ENCODE measurements at places on chromosomes 5 and 9.

GRCh38 chr9:129291041-129291501 lies 113.0 kb upstream of the IER5L start:
- DNase-seq = no peak

- no peak for DNase-seq
Measured at GRCh38 chr5:75536694-75537360, 25.1 kb downstream of the POLK start.

DNA sequence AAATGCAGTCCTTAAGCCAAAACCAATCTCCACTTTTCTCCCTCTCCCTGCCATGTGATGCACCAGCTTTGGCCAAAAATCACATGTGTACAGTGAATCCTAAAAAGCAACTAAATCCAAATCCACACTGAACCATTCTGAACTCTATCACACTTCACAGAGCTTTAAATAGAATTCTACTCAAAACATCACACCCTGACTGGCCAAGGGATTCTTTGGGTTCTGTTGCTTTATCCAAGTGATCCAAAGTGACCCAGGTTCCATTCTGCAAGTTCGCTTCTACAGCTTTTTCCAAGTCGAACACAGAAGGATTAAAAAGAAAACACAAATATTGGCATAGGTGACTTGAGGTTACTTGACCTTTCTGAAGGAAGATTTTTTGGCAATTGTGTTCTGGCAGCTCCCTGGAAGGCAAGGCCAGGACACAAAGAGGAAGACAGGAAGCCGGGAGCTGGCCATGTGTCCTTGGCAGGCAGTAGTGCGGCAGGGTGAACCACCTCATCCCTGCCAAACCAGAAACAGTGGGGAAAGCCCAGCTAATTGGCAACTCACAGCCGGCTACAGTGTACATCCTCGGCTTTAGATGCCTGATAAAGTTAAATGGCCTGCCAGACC lies 115.0 kb downstream of the NFIB start:
- DNase-seq = peak; percentile 40

DNA sequence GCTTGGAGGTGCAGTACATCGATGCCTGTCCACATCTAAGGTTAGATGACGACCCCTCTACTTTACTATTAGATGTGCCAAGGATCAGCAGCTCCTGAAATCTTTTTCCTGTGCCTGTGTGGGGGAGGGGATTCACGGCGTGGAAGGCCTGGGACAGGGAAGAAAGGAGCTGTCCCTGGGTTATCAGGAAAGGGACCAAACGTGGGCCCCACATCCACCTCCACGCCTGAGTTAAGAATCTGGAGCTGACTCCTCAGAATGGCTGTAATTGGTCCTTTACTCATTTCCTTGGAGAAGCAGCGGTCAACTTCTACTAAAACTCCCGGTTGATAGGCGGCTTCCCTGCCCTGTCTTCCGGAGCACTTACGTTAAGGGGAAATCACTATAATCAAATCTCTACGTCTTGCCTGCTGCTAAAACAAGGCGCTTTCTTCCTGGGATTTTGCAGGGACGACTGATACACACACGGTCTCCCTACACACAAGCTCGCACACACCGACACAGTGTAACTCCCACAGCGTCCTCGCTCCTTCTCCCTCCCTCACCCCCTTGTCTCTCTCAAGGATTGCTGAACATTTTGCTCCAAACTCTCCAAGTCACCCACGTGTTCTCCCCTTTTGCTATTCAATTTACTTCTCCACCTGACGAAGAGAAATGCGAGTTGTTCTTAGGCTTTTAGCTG lies 1.4 kb downstream of the PDE4D start:
- no peak for DNase-seq

DNA sequence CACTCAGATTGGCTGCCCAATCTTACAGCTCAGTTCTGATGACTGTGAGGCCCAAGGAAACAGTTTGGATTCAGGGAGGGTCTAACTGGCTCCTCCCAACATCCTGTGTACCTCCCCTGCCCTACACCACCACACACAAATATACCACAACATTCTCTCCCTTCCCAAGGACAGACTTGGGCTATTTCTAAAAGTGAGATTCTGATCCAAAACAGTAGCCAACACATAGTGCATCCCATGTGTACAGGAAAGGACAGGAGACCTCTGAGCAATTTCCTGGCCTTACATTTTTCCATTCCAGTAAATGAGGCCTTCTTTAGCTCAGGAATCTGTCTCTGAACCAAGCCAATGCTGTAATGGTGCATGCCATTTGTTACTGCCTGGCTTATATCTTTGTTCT lies 20.8 kb downstream of the ZNF366 start:
- no peak for DNase-seq

GRCh38 chr5:109413458-109413857 lies 3.7 kb upstream of the PJA2 start:
- DNase-seq = no peak
